ENCODE measurements at places on chromosomes 5 and 9.

DNA sequence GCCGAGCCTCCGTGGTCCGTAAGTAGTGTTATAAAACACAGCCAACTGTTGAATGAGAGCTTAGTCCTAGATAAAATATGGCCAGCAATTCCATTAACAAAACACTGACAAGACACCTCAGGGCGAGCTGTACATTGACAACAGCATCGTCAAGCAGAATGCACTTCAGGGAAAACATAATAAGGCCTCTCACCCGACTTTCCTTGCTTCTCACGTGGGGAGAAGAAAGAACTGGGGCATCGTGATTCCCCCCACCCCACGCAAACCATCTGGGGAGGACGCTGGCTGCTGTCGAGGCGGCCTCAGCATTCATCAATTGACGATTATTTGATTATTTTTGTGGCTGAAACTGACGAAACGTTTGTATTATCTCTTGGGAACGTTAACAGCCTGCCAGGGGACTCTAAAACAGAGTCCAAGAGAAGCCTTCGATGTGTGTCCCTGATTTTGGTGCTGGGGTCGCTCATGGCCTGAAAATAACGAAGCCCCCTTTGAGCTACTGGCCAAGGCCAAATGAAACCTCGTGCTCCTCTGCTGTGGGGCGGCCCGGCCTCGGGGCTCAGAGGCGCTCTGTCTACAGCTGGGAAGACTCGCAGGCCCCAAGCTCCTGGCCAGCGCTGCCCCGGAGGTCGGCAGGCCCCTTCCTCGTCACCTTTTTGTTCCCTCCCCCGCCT is 464 bp downstream of the GDF9 start:
- DNase-seq: no peak

DNA sequence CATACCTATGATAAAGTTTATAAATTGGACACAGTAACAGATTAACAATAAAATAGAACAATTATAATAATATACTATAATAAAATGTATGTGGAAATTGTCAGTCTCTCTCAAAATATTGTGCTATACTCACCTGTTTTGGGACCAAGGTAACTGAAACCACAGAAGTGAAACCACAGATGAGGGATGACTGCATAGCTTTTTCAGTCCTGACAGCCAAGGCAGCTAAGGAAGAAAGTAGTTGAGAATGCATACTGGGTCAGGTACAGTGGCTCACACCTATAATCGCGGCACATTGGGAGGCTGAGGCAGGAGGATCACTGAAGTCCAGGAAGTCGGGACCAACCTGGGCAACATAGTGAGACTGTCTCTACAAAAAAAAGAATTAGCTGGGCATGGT is 8.9 kb downstream of the SRP19 start:
- no peak for DNase-seq

GRCh38 chr9:18821788-18822187 is 211.2 kb downstream of the SAXO1 start:
- DNase-seq: no peak

- no peak for DNase-seq
Observed at GRCh38 chr9:35453786-35454185, 36.1 kb upstream of the RUSC2 start.

DNA sequence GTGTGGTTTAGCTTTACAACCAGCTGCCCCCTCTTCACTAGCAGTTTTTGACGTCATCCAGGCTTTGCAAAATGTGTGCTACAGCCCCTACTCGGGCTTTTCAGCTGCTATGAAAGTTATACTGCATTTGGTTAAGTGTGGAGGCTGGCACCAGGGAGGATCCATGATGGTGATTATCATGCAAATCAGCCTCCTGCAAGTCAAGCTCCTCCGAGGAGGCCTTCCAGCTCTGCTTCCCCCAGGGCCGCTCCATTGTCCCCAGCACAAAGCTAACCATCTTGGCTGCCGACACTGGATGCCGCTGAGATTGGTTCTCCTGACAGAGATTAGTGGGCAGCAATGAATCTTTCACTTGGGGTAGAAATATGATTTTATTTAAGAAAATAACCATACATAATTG is 159.6 kb downstream of the NR2F1-AS1 start:
- DNase-seq: no peak

DNA sequence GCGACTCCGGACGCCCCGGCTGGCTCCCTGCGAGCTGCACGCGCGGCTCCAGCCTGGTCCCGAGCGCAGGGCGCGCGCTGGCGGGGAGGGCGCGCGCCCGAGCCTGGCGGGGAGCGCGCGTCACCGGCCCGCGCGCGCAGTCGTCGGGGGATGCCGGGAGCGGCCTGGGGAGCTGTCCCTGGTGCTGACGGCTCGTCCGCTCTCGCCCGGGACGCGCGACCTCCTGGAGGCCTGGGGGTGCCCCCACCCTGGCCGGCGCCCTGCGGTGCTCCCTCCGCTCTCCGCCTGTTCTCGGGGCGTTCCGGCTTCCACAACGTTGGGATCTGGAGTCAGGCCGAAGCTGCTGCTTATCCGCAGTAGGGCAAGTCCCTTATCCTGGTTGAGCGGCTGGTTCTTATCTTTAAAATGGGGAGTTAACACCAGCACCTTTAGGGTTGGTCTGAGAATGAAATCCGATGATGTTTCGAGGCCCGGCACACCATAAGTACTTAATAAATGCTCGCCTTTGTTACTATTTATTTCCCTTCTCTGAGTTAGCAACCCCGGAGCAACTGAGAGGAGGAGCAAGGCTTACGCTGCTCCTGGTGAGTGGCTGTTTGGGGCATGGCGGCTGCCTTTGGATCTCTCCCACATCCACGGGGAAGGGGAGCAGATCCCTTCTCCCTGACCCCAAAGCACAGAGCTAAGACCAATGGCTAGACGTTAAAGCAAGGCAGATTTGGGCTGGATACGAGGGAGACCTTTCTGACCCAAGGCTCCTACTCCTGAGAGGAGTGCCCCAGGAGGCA is at the start of gene FAM163B:
Gene FAM163B, minus strand, starts transcription at position 79 of the 788 bp plus-strand sequence. CDS start 29,166 bp downstream, outside the sequence.
- peak; percentile 78 for DNase-seq

DNA sequence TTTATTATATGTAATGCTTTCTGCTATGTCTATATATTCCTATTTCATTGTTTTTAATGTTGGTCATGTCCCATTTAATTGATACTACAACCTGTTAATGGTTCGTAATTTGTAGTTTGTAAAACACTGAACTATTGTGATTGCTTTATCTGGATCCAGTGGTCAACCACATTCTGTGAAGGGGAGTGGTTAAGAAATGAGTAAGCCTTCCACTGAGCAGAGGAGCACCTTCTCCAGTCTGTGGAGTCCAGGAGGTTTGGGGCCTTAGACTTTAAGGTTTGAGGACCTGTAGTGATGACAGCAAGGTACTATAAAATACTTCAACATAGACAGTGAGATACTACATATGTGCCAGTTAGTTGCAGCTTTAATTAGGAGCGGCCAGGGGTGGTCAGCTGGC is 67.7 kb upstream of the RAD23B start:
- DNase-seq: no peak

- no peak for DNase-seq
Observed at GRCh38 chr5:171801839-171802238, 16.2 kb downstream of the SMIM23 start.

GRCh38 chr5:118590806-118591205 is 397.5 kb downstream of the DTWD2 start:
- no peak for DNase-seq

DNA sequence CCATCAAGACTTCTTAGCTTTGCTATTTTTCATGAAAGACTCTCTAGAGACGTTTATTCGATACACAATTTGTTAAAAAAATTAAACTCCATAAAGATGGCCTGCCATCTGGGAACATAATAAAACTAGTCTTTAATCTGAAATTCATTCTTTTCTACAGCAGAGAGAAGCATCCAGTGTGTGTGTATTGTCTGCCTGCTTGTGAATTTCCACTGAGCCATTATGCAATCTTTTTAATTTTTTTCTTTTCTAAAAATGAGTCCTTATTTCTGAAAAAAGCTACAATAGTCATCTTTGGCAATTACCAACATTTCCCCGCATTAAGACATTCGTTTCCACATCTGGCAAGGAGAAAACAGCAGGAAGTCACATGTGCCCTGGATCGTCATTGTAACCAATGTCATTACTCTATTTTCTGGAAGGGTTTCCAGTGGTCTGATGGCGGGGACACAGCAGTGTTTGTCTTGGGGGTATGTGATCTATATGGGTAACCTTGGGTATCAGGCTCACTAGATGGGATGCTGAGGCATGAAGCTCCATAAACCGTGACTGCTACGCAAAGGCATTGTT is 263.1 kb downstream of the MSX2 start:
- no peak for DNase-seq

- DNase-seq: no peak
Observed at GRCh38 chr5:131394128-131394527, 130.3 kb downstream of the CDC42SE2 start.

DNA sequence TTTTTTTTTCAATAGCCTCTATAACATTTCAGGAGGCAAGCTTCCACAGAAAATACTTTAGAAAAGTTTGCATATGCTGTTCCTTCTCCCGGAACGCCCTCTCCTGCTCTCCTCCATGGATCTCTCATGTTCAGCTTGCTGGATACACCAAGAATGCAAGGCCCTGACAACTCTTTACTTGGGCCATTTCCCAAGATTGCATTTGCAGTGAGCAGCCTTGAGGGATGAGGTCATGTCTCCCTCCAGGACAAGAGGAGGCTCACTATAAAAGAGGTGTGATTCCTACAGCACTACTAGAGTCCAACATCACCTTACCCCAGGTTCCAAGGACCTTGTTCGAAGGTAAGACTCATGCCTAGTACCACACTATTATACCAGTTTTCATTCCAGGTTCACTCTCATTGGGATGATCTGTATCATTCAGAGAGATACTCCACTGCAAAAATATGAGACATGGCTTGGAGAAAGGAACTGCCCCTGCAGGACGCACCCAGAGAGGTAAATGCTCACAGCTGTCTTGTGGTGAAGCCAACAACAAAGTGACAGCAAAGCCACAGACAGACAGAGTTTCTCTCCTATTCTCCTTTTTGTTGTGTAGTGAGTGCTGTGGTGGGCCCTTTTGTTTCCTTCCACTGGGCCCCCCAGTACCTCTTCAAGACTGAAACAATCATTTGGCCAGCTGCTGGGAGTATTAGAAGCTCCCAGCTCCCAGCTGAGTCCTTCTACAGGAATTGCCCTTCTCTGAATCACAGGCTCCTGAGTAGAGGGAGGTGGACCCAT is 151.7 kb upstream of the ZNF366 start:
- no peak for DNase-seq

GRCh38 chr5:4230786-4231641 is 635.4 kb downstream of the IRX1 start:
- no peak for DNase-seq

DNA sequence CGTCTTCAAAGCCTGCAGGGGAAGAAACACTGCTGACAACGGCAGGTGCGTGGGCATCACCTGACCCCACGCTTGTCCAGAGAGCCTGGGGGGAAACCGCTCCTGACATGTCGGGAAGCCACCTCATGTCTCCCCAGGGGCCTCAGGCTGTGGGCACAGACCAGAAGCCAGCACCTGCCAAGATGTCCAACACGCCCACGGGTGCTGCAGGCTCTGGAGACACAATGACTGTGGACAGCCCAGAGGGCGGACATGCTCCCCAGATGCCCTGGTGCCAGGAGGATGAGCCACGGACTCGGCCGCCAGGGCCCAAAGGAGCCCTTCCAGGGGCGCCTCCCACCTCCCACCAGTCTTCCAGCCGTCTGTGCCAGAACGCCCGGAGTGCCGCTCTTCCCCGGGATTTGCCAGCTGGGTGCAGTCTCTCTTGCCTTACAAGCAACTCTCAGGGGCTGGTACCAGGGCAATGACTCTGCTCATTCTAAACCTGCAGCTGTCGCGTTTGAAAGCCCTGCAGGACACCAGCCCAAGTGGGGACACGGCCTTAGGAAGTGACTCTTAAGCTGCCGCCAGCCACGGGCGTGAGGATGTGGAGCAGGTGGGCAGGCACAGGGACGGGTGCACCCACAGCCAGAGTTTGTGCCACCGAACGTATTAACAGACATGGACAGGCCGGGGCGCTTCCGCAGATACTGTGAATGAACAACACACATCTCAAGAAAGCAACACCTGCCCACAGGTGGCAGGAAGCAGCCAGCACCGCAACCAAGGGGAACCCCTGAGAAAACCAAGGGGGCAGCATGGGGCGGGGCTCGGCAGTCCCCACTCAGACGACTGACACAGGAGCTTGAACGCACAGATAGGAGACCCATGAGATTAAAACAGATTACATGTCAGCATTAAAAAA is 6.8 kb upstream of the LHX3 start:
- no peak for DNase-seq

- DNase-seq: no peak
Observed at GRCh38 chr5:174529925-174530681, 194.3 kb upstream of the MSX2 start.

DNA sequence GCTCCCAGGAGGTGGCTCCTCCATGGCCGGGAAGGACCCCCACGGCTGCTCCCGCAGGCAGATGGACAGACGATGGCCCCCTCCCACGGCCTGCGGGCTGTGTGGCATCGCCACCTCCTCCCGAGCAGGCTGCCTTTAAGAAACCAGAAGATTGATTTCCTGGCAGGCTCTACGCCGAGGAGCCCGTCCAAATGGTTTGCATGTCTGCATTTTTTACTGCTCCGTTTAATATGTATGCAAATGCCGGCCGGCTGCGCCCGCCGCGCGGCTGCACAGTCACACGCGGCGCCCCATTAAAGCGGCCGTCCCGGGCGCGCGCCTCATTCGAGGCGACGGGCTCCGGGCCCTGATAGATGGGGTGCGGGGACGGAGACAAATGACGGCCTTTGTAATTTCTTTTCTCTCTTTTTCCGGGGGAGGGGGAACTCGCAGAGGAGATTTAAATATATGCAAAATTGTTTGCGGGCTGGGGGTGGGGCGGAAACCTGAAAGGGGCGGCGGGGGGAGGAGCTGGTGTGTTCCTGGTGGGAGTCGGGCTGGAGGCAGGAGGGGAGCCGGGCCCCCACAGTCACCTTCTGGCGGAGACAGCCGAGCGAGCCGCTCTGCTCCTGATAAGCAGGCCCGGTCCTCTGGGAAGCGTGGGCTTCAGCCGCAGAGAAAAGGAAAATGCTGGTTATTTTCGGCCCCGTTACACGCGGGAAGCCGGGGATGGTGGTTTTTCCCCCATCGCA is 158.7 kb upstream of the IER5L start:
- no peak for DNase-seq

DNA sequence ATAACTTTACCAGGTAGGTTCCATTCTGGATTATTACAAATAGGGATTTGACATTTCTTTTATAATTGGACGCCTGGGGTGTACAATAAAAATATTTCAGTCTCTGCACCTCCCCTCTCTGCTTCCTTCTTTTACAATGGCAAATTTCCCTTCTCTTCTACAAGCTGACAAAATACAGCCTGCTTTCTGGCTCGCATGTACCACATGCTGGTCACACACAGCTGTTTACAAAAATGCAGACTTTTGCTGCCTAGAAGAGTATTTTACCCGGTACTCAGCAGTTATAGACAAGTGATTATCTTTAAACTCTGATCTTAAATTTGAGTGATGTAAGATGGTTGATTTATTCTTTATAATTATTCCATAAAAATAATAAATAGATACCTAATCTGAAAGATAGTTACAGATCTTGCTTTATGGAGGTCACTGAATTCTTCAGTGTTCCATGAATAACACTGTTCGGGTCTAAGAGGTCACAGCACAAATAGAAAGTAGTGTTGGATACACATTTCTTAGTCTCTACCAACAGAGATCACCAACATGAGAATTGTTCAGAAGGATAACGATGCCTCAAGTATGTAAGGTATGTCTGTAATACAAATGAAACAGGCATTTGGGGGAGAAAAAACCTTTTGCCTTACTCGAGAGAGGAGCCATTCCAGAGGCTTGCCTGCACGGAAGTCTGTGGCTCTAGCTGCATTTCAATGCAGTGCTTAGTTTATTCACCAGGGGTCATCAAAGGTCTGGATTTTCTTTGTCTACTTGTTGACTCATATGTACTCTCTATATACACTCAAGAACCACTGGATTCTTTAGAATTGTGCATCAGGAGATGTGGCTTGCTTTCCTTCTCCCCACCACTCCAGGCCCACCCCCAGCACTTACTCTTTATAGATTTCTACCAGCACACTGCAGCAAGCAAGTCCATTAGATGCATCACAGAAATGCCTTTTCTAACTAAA is 206.6 kb upstream of the RFX3 start:
- DNase-seq: peak; percentile 18
